ENCODE measurements at places on chromosomes 3 and 15.

DNA sequence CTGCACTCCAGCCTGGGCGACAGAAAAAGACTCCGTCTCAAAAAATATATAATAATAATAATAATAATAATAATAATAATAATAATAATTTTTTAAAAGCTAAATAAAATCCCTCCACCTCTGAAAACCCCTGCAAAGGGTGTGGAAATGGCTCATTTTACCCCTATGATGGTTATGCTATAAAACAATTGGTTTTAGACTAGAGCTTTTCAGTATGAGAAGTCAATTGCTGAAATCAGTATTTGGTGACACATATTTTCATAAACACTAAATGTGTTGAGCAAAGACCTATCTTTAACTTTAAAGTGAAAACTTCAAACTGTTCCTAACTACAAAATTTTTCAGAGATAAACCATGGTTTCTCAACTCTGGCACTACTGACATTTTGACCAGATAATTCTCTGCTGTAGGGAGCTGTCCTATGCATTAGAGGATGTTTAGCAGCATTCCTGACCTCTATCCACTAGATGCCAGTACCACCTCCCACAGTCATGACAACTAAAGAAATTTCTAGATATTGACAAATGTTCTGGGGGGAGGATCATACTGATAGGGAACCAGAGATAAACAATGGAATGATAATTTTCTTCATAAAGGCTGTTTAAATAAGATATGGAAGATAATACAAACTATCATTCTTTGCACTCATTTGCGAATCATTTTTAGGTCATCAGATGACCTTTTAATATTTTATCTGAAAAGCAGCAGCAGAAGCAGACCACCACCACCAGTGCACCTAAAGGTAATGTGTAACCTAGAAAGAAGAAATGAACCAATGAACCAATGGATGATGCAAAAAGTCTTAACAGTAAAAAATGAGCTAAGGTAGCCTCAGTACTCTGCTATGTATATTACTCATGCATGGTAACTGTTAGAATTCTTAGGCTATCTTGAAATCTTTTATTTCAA lies 13.8 kb downstream of the PTPN9 start:
- no peak for DNase-seq

DNA sequence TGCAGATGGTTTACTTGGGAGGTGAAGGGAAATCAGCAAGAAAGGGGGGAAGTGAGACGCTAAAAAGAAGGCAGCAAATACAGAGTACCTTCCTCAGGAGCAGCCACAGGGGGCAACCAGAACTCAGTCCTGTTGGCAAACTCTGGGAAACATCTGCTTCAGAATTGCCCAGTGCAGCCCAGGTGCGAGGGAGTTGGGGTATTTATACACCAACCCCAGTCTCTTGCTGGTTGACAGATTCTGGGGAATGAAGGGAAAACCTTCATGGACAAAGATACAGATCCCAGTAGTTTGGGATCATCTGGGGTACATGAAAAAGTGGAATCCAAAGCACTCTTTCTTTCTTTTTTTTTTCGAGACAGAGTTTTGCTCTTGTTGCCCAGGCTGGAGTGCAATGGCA lies 25.3 kb upstream of the PGPEP1L start:
- no peak for DNase-seq

GRCh38 chr15:93073465-93073952 lies 15.5 kb downstream of the RGMA start:
- no peak for DNase-seq

- no peak for DNase-seq
These were observed 544.1 kb downstream of the TUSC7 start for GRCh38 chr3:117253636-117254035.

DNA sequence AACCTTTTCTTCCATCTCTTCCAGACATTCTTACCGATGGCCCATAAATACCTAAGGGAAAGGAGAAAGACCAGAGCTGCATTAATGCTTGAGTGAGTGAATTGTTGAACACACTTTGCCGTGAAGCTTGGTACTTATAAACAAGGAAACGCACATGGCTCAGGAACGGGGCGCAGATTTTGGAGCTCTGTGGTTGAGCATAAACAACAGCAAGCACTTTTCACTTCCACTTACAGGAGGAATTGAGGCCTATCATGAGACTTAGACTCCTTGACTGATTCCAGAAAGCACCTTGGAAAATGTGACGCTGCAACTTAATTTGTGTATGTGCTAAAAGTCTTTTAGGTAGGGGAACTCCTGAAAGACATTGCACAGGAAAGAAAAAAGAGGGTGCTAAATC lies 197.5 kb upstream of the FEZF2 start:
- DNase-seq = no peak

DNA sequence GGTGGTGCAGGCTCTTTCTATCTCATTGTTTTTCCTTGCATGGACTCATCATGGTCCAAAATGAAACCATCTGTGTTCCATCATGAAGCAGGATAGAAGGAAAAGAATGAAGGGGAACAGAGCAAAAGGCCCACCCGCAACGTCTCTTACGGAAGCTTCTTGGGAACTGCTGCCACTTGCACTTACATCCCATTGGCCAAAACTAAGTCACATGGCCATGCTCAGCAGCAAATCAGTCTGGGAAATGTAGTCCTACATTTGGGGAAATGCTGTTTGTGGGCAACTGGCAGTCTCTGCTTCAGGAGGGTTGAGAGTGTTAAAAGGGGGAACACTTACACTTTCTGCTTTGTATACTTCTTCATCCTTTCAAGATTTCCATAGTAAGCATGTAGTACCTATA lies 191.6 kb downstream of the SV2B start:
- DNase-seq = peak; percentile 56

DNA sequence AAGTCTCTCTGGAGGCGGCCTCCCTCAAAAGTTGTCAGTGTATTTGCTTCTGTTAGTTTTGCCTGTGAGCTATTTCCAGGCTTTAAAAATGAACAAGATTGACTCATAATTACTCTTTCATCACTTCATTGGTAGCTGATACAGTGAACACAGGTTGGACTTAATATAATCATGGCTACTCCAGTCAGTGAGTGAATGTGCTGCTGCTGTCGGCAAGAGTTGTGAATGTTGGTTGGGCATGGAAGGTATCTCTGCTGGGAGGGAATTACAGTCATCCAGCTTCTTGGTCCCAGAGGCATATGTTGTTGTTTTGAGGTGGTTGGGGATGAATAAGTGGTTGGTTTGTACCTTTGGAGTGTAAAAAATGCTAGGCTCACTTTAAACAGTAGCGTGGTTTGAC lies 11.5 kb downstream of the TCF12 start:
- DNase-seq = no peak

DNA sequence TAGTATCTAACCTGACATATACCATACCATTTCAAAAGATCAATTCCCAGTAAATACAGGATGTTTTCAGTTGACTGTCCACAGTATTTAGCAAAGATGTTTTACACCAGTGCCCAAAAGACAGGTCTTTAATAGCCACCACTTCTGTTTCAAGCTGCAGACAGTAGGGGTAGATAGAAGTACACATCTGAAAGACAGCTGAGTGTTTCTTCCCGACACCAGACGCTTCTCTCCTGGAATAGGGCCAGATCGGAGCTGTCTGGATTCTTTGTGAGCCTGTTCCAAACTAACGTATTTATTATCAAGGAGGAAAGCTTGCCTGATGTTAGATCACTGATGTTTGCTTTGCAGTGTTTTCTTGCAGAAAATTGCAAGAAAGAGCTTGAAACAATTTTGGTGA lies 136.1 kb upstream of the RBMS3 start:
- DNase-seq = peak; percentile 23

DNA sequence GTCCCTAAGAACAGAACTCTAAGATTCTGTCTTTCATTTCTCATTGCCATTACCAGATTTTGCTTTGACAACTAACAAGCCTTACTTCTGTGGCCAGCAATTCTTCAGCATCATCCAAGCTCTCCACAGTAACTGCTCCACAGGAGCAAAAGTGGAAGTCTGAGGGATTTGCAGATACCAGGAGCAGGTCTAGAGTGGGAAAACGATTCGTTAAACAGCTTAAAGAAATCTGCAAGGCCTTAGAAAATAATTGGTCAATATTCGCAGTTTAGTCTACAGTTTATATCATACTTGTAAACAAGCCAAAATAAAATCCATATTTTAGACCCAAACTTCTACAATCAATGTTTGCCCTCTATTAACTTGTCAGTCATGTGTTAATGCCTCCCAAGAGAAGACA lies 24.1 kb downstream of the MYH15 start:
- DNase-seq = peak; percentile 21

DNA sequence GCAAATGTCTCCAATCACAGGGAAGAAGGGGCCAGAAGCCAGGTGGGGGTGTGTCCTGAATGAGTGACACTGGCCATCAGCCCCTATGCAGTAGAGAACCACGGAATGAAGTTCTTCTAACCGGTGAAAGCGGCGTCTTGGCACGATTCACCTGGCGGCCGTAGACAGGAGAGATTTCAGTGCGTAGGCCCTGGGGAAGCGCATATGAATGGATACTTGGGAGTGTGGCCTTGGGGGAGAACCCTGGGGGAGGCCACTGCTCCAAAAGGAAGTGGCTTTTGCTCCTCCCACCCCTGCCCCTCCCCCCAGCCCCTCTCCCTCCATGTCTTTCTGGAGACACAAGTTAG lies 43.6 kb downstream of the RBPMS2 start:
- DNase-seq = no peak

DNA sequence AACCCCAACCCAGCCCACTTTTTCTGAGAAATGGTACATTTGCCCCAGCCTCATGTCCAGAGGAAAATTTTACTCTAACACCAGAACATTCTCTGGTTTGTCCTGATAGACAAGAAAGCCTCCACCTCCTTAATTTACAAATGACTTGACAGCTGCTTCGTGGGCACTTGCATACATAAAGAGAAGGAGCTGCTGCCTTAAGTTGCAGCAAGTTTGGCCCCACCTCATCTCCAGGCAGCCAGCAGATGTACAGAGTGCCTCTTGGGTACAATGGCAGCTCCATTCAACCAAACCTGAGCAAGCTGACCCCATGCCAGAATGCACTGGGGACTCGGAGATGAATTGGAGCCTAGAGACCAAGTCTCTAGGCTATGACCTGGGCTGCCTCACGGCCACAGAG lies 6.2 kb upstream of the H1-8 start:
- DNase-seq = no peak

DNA sequence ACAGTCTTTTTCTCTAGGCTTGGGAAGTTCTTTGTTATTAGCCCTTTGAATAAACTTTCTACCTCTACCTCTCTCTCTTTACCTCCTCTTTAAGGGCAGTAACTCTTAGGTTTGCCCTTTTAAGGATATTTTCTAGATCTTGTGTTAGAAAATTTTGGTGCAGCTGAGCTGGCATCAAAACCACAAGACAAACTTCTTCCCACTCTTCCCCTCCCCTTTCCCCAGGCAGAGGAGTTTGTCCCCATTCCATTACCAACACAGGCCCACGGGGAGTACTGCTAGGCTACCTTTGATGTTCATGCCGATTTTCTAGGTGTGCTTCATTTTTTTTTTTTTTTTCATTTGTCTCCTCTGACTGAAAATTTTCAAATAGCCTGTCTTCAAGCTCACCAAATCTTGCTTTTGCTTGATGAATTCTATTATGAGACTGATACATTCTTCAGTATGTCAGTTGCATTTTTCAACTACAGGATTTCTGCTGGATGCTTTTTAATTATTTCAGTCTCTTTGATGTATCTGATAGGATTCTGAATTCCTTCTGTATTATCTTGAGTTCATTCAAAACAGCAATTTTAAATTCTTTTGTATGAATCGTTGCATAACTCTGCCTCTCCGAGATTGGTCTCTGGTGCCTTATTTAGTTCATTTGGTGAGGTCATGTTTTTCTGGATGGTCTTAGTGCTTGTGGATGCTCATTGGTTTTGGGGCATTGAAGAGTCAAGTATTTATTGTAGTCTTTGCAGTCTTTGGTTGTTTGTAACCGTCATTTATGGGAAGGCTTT lies 112.0 kb downstream of the UBE2E2 start:
- DNase-seq = no peak

GRCh38 chr3:43649365-43649968 lies 27.7 kb upstream of the ANO10 start:
- DNase-seq = no peak

- DNase-seq = no peak
These were observed 1.0 kb upstream of the RAB8B start for GRCh38 chr15:63188247-63188925.

DNA sequence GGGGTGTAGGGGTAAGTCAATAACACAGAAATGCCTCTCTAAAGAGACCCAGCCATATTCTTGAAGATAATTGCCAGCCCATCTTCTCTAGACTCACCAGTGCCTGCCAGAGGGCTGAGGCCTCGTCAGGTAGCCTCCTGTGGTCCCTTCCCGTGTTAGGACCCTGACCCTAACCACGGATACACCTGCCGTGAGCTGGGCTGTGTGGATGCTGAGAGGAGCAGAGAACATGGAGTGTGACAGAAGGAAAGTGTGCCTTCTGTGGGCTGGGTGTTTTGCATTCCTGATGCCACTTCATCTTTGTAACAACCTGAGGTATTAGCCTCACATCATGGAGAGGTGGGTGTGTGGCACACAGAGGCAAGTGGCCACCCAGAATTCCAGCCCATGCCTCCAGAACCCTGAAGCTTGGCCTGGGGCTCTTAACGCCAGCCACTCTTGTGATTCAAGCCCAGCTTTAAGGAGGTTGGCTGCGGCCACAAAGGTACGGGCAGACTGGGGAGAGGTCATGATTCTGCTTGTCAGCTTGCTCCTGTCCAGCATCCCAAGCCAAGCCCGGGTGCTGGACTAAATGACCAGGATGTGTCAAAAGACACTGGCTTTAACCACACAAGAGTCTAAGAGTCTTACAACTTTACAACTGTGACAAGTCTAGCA lies 21.1 kb upstream of the ABTB1 start:
- DNase-seq = no peak

DNA sequence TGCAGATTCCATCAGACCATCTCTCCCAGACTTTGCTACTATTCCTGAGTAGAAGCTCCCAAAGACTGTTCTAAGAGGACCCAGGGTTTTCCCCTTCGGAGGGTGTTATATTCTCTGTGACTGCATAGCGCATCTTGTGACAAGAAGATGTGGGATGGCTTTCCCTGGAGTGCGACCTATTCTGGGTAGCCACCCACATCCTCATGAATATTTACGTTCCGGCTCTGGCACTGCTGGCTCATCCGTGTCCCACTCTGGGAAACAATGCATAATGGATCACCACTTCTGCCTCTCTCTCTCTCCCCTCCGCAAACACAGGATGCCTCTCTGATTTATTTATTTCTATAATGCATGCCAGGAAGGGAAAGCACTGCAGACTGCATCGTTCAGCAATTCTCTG lies 166.1 kb downstream of the PYDC2 start:
- peak; percentile 78 for DNase-seq

DNA sequence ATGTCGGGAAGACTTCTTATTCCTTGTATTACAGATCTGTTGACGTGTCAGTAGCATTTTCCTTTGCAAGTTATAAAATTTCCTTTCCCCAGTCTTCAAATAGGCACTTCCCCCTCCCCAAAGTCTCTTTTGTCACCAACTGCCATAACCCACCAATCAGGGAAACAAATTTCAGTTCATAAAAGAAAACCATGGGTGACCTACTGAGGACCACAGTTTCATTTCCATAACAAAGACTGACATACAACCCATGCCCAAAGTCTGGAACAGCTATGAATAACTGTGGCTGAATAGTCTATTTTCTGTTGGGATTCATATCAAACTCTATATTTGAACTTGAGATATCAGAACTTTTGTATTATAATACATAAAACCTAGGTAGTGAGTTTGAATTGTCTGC lies 307.8 kb downstream of the KBTBD8 start:
- DNase-seq = no peak

Data from Ammon's horn (tissue), 1 donor.